ENCODE measurements at places on chromosomes 3 and 15.

DNA sequence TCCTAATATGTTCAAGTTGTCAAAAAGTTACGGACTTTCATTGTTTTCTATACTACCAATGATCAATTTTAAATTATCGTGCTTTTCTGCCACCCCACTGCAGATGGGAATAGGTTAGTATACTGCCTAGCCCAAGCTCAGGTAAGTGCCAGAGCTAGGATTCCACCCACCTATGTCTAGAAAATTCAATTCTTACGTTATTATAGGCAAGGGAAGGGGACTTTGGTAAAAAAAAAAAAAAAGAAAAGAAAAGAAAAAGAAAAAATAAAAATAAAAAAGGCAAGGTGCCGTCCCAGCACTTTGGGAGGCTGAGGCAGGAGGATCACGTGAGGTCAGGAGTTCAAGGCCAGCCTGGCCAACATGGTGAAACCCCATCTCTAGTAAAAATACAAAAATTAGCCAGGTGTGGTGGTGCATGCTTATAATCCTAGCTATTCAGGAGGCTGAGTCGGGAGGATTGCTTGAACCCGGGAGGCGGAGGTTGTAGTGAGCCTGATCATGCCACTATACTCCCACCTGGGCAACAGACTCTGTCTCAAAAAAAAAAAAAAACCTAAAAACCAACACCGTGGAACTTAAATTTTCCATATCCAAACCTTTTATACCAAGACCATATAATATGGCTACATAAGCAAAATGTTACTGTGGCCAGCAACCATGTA, 1.3 kb downstream of the RPL22L1 start:
- no peak for DNase-seq

- no peak for DNase-seq
Observed at GRCh38 chr15:52008698-52009434, 10.2 kb upstream of the MAPK6 start.

- no peak for DNase-seq
Observed at GRCh38 chr3:50453907-50454306, 49.5 kb downstream of the CACNA2D2 start.

- no peak for DNase-seq
Observed at GRCh38 chr15:60128000-60128376, 123.9 kb downstream of the FOXB1 start.

- DNase-seq: no peak
Observed at GRCh38 chr15:72229076-72229946, 1.7 kb downstream of the PKM start.

DNA sequence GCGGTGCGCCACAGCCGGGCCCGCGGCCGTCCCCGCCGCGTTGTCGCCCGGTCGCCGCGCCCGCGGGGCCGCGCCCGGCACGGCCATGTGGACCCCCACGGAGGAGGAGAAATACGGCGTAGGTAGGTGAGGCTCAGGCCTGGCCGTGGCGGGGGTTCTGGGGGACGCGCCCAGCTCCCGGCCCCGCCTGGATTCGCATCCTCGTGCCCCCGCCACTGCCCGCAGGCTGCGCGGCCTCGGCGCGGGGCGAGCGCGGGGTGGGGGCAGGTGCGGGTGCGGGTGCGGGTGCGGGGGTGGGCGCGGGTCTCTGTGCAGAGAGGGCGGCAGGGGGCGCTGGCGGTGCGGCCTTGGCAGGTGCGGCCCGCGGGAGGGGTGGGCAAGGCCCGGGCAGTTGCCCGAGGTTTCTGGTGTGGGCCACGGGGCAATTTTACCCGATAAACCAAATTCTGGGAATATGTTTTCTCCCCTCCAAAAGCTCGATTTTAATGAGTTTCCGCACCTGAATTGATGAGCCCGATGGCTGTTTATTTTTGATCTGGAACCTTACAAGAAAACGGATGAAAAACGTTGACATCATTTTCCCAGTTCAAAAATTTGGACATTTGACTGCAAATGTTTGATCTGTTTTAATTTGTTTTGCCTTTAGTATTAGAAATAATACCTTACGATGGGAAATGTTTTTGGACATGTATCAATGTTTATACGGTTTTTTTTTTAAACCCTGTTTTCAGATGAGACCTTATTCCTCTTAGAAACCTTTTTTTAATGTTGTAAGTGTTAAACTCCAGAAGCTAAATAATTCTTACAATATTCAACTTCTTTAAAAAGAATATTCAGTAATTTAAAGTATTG, 678 bp downstream of the DOCK3 start:
- DNase-seq: no peak

GRCh38 chr3:50632450-50632849, 15.5 kb downstream of the MAPKAPK3 start:
- no peak for DNase-seq

GRCh38 chr3:116930786-116931185, 221.2 kb downstream of the TUSC7 start:
- DNase-seq: no peak

DNA sequence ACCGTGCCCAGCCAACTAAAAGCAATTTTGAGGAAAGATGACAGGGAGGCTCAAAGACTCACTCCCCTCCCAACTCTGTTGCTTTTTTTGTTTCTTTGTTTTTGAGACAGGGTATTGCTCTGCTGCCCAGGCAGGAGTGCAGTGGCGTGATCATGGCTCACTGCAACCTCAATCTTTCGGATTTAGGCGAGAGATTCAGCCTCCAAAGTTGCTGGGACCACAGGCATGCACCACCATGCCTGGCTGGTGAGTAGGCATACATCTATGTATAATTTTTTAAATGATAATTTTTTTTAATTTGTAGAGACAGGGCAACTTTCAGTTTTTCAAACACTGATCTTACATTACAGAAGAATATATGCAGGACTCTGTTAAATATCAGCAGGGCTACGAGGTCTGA, 15.8 kb upstream of the THUMPD3 start:
- DNase-seq: no peak

DNA sequence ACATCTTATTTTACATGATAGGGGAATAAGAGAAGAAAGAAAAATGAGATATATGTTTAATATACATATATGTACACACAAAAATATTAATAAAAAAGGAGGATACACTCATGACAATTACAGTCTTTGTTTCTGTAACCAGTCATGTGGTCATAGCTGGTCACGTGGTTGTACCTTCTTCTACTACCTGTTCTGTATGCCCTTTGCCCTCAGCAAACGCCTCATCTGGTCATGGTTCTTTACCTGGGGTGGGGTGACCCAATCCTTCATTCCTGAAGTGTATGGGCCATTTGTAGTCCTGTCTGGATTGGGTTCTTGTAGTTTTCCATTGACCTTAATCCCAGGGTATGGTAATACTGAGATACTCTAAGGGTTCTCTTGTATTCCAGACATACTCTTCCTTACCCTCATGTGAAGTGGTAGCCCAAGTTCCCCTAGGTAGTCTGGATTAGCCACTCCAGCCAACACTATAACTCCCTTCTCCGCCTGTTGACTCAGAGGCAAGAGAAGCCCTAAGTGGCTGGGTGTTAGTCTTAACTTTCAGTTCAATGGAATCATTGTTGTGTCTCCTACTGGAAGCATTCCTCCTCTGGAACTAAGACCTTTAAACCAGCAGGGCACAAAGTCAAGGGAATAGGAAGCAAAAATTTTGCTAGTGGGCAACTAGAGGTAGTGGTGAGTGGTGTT, 47.3 kb upstream of the FAM3D start:
- DNase-seq: no peak

DNA sequence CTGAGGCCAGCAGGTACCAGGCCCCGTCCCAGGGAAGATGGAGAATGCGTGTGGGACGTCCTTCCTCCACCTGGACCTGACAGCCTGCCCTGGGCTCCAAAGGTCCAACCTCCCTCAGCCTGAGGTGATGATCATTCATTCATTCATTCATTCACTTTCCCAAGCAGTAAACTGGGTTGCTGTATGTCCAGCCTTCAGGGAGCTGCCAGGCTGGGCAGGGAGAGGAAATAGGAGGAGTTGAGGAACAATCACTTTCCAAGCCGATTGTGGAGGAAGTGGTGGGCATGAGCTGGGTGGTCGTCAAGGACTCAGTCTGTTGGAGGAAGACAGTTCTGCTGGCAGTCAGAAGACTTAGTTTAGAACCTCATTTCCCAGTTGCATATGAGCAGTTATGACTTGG, 10.2 kb upstream of the CCDC33 start:
- no peak for DNase-seq

GRCh38 chr15:99584081-99584600, 18.4 kb downstream of the MEF2A start:
- DNase-seq: no peak

DNA sequence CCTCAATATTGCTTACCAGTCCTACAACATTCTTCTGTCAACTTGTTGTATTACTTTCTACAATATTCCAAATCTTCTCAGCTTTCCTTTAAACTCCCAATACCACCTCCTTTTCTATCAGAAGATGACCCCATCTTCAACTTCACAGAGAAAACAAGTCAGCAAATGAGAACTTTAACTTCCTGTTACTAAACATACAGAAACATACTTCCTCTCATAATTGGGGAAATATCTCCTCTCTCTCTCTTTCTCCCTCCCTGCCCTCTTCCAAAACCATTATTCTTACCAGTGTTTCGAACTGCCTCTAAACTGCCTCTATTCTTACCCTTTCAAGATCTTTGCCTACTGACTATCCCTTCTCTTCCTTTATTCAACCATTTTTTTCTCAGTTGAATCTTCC, 1.8 kb upstream of the SNAP23 start:
- DNase-seq: no peak

DNA sequence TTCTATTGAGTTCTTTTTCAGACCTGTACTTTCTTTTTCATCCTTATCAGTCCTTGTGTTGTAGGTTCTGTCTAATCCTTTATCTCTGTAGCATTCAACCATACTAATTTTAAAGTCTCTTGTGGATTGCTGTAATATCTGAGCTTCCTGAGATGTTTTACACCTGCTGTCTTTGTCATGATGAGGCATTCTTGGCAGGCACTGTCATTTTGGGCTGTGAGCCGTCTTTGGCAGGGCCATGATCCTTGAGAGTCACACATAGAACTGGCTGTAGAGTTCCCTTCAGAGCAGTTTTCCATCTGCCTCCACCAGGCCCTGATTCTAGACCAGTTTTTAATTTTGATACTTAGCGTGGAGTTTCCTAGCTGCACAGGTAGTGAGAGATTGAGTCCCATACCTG, 6.7 kb downstream of the EFCC1 start:
- no peak for DNase-seq

GRCh38 chr3:115102046-115102445, 45.0 kb downstream of the ZBTB20 start:
- no peak for DNase-seq

DNA sequence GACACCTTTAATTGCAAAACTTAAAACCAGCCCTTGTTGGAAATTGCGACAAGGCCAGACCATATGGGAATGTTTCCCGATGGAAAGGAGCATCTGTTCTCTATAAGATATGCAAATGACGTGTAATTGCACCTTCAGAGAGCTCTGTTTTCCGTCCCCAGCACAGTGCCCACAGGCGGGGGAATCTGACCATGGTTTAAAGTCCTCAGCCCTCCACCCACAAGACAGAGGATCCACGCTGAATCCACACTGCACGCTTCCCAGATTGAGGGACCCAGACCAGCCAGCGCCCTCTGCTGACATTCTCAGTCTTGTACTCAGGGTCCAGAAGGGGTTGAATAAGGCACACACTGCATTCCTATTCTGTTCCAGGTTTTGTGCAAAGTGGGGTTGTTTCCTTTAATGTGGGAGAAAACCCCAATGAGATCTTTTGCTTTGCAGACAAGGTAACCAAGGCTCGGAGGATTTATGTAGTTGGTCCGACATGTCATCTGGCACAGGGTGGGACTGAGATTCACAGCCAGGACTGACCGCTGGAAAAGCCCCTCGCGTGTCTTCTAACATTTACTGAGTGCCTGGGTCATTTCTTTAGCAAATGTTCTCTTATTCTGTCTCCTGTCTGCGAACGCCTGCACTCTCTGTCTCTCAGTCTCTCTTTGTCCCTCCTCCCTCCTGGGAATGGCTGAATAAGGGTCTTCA, 36.8 kb upstream of the KLHL25 start:
- DNase-seq: peak; percentile 64

DNA sequence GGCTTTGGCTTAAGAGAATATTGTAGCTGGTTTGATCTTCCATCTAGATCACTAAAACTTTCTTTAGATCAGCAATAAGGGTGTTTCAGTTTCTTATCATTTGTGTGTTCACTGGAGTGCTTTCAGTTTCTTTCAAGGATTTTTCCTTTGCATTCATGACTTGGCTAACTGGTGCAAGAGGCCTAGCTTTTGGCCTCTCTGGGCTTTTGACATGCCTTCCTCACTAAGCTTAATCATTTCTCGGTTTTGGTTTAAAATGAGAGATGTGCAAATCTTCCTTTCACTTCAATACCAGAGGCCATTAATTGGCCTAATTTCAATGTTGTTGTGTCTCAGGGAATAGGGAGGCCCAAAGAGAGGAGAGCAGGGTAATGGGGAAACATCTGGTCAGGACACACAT, 30.3 kb upstream of the CCNB2 start:
- no peak for DNase-seq

DNA sequence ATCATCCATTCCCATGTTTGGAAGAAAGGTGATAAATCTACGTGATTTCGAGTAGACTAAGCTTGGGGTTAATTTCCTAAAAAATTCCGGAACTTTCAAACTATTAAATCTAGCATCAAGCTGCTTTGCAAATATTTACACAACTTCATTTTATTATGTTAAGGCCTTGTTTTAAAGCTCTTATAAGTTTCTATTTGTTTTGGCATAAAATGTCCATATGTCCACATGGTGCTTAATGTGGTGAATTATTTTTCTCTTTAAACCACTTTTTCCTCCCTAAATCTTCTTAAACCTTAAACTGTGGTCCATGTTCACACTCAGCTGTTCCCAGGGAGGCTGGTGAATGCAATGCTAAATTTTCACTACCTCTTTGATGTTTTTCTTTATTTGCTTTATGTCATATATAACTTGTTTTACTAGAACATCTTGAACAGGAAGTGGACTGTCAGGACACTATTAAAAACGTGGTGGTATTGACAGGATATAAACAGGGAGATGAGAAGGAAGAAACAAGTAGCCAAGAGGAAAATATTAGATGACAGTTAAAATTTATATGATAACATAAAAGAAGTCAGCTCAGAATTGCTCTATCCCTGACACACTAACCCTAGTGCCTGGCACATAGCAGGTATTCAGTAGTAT, 72.5 kb upstream of the AGTR1 start:
- DNase-seq: no peak

DNA sequence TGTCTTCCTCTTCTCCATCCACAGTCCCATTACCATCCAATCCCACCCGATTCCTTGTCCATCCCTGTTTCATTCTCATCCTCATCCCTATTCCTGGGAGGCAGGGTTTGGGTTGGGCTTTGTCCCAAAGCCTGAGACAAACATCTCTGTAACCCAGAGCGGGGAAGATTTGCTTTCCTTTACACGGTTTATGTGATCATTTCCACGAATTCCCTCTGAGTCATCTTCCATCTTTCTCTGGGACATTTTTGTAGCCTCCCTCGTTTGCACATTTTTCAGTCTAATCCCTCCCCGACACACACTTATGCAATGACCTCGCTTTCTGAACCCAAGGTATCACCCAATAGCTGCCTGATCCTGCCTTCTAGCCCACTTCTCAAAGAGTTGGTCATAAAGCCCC, 22.8 kb downstream of the DUOX2 start:
- no peak for DNase-seq

Data from NCI-H446 (cell line).